Glutamatergic neuron (in vitro differentiated cells): ENCODE measurements at places on chromosomes 11 and 22. TPM values are rescaled to one million over a fixed set of nuclear protein-coding genes. Genes with fewer than 3 reads are reported as not detected.

OR5B21 gene
- total RNA-seq = not detected

FZD4 gene
- 2.0 TPM for total RNA-seq

AMOTL1 gene
- 27.6 TPM for total RNA-seq

TMEM218 gene
- 15.8 TPM for total RNA-seq

C11orf87 gene
- 0.27 TPM for total RNA-seq

POLR3H gene
- 24.6 TPM for total RNA-seq

MUC6 gene
- not detected for total RNA-seq

RAC2 gene
- total RNA-seq = not detected

DNAJB7 gene
- total RNA-seq = not detected

CDC42EP2 gene
- total RNA-seq = 23.5 TPM

TSGA10IP gene
- total RNA-seq = not detected

NELL1 gene
- total RNA-seq = 0.29 TPM

NXPE4 gene
- total RNA-seq = not detected

PPP2R1B gene
- total RNA-seq = 66.3 TPM

RAB1B gene
- total RNA-seq = 85.4 TPM

ZNF280B gene
- 1.8 TPM for total RNA-seq

KRTAP5-10 gene
- not detected for total RNA-seq

DNHD1 gene
- 9.3 TPM for total RNA-seq

KLHL22 gene
- 20.2 TPM for total RNA-seq

SLCO2B1 gene
- not detected for total RNA-seq

NLRP14 gene
- total RNA-seq = not detected

DYNC2H1 gene
- 9.7 TPM for total RNA-seq

PKDREJ gene
- not detected for total RNA-seq

SCGB2A2 gene
- not detected for total RNA-seq

ARAP1 gene
- 20.5 TPM for total RNA-seq
